ENCODE measurements at places on chromosomes 1 and 21.

GRCh38 chr1:190328361-190328760 lies 149.3 kb downstream of the BRINP3 start:
- H3K27me3 ChIP-seq: no peaks in the 10 kb centered on the region
- no peak for DNase-seq
- H3K27ac ChIP-seq: no peak overlapping the region
- H3K4me1 ChIP-seq: no peaks in the 10 kb centered on the region
- H3K4me3 ChIP-seq: no peak overlapping the region
- no peaks in the 10 kb centered on the region for H3K36me3 ChIP-seq

DNA sequence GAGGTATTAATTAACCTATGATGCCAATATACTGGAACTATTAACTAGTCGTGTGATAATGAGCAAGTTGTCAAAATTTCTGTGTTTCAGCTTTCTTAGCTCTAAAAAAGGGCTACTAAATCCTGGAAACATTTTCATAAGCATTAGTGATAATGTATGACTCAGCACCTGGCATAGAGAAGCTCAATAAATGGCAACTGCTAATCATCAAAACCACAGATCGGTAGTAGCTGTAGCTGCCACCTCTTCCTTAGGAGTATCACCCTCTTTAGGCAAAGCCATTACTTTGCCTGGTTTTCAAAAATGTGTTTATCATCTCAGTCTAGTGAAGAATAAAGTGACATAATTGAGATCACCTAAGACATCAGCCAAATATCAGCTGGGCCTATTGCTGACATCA lies 75.5 kb downstream of the TPR start:
- no peaks in the 10 kb centered on the region for H3K27me3 ChIP-seq
- DNase-seq: no peak
- H3K4me3 ChIP-seq: no peak overlapping the region
- H3K36me3 ChIP-seq: no peaks in the 10 kb centered on the region

GRCh38 chr1:179529482-179530195 lies 46.1 kb downstream of the NPHS2 start:
- DNase-seq: no peak
- H3K27me3 ChIP-seq: peaks cover 19% of the 10 kb centered on the region
- no peak overlapping the region for H3K27ac ChIP-seq
- no peak overlapping the region for H3K4me3 ChIP-seq

DNA sequence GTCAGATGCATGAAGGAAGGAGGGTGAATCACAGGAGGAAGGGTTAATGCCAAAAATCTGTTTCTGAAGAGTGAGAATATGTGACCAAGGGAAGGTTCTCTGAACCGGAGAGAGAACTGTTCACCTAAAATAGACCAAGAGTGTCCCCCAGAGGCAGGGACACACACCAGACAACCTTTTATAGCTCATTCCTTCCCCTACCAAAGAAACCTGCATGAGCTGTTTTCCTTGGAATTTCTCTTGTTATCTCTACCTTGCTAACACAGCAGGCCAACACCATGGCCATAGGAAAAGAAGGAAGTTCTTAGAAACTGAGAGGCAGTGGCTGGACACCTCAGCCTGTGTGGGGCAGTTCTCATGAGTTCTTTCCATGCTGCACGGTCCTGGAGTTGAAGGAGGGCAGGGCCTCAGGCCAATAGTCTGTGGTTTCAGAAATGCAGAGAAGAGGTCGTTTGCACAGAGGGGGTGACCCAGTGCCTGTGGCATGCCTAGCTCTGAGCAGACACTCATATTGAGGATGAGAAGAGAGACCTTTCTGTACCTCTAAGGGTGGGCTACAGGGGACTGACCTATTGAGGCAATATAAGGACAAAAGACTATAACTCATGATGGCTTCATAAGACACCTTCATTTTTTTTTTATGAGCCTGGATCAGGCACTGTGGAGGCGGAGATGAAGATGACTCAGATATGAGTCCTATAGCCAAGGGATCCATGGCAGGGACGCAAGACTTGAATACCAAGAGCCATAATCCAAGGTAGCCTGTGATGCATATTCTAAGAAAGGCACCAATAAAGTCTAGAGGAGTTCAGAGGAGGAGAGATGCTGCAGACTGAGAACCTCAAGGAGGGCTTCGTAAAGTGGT lies 39.4 kb downstream of the IGFN1 start:
- no peak overlapping the region for H3K27ac ChIP-seq
- H3K4me1 ChIP-seq: no peaks in the 10 kb centered on the region
- no peak for DNase-seq

- no peak overlapping the region for H3K4me3 ChIP-seq
- no peaks in the 10 kb centered on the region for H3K36me3 ChIP-seq
- H3K27ac ChIP-seq: no peak overlapping the region
- DNase-seq: no peak
- H3K4me1 ChIP-seq: no peaks in the 10 kb centered on the region
Observed at GRCh38 chr1:9465640-9466039, 73.6 kb upstream of the SLC25A33 start.

Measured in naive thymus-derived CD8-positive, alpha-beta T cell (primary cell).